ENCODE measurements at places on chromosomes 2 and 18.
A peak's percentile ranks its signal among the peaks of the same experiment; 100 is the strongest.

- DNase-seq, result peak; percentile 97
Measured at GRCh38 chr18:10525697-10526560, at the start of gene NAPG. Gene NAPG, plus strand, starts transcription at chr18:10526027. Its CDS starts 76 bp downstream, at chr18:10526103.

GRCh38 chr2:144099340-144099739 is 420.6 kb downstream of the ZEB2 start:
- DNase-seq, result no peak

DNA sequence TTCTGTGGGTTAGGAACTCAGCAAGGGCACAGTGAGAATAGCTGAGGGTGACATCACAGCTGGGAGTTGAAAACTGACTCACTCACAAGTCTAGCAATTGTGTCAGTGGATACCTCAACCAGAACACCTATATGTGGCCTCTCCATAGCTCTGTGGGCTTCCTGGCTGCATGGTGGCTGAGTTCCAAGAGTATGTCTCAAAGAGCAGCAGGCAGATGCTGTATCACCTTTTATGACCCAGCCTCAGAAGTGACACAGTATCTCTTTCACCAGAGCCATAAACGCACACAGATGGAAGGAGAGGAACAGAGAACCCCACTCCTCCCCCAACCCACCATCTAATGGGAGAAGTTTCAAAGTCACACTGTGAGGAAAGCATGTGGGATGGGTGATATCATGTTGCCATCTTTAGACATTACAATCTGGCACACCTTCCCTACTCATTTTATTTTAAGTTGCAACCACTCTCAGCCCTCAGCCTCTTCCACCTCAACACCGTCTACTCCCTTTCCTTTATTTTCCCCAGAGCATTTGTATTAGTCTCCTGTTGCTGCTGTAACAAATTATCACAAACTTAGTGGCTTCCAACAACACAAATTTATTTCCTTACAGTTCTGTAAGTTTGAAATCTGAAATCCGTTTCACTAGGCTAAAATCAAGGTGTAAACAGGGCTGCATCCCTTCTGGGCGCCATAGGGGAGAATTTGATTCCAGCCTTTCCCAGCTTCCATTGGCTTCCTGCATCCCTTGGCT is 134.6 kb upstream of the SPATS2L start:
- no peak for DNase-seq

GRCh38 chr2:121881950-121882349 is 126.5 kb downstream of the TSN start:
- DNase-seq, result no peak

GRCh38 chr2:241208058-241208457 is 19.6 kb downstream of the ANO7 start:
- DNase-seq, result no peak

GRCh38 chr2:31236433-31237205 is 2.7 kb downstream of the EHD3 start:
- no peak for DNase-seq

GRCh38 chr2:155679647-155680046 is 652.9 kb downstream of the NR4A2 start:
- DNase-seq, result no peak

GRCh38 chr2:144030791-144031190 is 489.1 kb downstream of the ZEB2 start:
- DNase-seq, result no peak

GRCh38 chr2:70541481-70542020 is 12.1 kb downstream of the TGFA start:
- no peak for DNase-seq

All from A673 (cell line).